Activated T-helper 1 cell treated with anti-CD3 and anti-CD28 coated beads, Interleukin-2, amount 50 U/mL, for 16 hours (primary cell): ENCODE measurements at places on chromosomes 2 and 18.

- no peak for DNase-seq
Measured at GRCh38 chr2:174759381-174760065, 4.7 kb downstream of the CHRNA1 start.

DNA sequence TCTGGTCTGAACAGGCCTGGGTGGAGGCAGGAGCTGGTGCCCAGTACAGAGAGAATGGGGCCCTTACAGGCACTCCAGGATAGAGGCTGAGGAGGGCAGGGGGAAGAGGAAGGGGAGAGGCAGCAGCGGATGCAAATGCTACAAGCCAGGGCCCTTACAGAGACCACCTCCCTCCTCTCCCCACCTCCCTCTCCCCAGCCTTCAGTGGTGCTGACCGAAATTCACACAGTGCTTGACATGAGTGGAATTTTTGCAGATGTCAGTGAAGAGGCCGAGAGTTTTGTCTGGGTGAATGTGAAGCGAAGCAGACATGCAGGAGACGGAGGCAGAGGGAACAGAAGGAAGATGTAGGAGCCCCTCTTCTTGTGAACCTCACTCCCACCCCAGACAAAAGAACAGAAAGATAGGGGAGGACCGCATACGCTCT lies 31.9 kb downstream of the CIB4 start:
- no peak for DNase-seq

DNA sequence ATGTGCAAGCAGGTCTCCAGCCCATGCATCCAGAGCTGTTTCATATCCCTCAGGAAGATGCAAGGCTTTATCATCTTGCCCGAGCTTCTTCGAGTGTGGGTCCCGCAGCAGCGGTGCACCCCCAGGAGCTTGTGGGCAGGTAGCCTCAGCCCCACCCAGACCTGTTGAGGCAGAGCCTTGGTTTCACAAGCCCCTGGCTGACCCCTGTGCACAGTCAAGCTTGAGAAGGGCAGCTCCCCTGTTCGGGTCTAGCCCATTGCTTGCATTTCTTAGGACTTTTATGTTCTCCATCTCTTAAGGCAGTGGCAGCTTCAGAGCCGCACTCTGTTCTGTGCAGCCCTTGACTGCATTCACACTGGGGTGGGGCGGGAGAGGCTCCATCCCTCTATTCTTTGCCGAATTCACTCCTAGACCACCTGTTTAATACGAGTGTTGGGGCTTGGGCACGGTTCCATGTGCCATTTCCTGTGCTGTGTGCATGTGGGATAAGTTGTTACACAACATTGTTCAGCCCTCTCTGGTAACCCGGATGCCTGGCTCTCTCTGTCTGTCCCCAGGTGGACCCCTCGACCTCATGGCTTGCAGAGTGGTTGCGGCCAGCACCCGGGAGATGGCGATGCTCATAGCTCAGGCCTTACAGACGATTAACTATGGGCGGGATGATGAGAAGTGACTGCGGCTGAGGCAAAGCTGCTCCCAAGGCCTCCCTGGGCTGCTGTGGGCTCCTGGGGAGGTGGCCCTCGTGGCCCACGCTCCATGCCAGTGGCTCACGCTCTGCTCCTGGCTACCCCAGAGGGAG lies 48.7 kb downstream of the IMPA2 start:
- no peak for DNase-seq

DNA sequence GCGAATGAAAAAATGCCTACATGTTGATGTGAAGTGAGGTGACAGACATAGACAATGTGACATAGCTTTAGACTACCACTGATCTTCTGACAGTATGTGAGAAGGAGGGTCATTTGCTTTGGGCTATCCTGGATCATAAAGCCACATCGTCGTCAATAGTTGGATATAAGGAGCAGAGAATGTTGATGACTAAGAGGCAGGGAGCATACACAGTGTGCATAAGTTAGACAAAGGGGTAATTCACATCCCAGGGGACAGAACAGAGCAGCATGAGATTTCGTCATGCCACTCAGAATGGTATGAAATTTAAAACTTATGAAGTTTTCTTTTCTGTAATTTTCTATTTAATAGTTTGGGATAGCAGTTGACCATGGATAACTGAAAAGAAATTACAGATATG lies 403.2 kb downstream of the DSC3 start:
- no peak for DNase-seq
